ENCODE measurements at places on chromosomes 1 and 21.

DNA sequence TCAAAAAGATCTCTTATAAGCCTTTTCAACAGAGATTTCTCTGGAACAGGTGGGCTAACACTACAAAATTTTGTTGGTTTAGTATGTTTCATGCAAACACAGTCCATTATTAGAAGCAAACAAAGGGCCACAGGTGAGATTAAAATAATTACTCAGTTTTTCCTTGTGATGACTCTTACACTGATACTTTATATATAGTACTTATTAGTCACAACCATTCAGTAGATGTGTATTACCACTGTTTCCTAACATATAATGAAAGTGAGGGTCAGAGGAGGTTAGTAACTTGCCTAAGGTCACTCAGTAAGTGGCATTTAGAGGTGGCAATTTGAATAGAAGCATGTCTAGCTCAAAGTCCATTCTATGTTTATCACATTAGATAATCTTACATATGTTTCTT is 44.2 kb downstream of the CYYR1 start:
- DNase-seq, result no peak

DNA sequence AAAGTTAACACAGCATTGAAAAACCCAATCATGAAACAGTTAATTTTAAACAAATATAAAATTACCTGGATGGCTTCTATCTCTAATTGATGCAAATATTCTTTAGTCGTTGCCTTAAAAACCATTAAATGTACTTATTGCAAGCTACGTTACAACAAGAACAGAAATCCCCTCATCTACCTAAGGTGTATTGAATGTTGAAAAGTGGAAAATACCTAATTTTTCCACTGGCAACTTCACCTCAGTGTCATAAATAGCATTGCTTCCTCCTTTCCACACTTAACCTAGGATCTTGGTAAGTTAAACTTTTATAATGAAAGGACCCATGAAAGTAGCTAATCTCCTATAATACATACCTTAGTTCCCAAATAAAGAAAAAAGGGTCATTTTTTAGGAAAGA is 5.4 kb downstream of the GADD45A start:
- DNase-seq, result no peak

GRCh38 chr1:233638513-233638912 is 24.6 kb downstream of the KCNK1 start:
- DNase-seq, result no peak

DNA sequence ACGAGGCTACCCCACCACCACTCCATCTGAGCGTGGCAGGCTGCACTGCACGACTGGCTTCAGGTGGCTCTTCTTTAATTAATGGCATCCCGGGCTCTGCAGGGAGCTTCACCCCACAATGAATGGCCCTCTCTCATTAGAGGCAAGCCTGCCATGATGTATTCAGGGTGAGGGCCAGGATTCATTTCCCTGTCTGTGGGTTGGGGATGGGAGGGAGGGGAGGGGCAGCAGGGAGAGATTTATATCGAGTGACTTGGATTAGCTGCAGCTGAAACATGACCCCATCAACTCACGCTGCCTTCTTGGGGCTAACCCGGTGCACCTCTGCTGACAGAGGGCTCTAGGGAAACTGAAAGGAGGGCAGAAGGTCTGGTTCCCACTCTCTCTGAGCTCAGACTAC is 54.2 kb downstream of the ERI3 start:
- DNase-seq, result no peak

DNA sequence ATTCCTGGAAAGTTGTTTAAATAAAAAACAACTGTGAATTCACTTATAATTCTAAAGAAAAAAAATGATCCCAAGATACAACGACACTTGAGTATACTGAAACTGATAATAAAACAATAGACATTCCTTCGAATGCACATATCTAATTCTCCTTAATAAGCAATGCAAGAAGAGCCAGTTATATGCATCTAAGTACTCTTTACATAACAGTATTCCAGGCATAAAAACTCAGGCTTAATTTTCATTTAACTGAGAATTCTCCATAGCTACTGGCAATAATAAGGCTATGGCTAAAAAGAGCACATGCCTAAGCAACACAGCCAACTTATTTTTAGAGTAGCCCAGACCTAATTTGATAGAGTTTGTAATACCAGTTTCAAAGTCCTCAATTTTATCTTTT is 31.2 kb downstream of the SASS6 start:
- DNase-seq, result no peak

DNA sequence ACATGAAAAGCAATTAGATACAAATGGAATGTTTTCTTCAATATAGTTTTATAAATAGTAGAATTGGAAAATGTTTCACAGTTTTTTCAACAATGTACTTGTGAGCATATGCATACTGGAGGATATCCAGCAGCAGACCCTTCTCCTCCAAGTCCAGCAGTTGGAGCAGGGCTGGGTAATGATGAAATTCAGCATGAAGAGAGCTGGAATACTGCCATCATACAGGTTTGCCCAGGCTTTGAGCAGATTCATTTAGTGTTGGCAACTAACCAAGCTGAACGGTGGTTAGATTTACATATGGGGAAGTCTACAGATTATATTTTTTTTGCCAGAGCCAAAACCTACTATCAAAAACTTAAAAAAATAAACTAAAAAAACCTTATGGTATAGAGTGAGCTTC is 38.3 kb downstream of the WDR3 start:
- no peak for DNase-seq

DNA sequence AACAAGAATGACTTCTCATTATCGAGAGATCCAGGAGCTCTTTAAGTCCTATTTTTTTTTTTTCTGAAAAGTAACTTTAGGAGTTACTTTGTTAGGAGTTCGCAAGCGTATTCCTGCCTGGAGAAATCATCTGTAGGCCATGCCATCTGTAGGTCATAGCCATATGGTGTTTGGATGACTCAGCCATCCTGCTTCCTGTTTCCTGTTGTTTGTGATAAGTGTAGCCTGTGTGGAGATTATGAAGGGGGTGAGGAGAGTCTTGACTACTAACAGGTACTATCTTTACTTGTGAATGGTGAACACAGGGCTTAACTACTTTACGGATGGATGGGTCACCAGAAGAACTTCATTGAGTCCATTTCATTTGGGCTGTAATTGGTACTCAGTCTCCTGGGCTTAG is 327.2 kb downstream of the PTPRU start:
- no peak for DNase-seq

- peak; percentile 94 for DNase-seq
Measured at GRCh38 chr1:225653463-225654276, 747 bp upstream of the ENAH start.

DNA sequence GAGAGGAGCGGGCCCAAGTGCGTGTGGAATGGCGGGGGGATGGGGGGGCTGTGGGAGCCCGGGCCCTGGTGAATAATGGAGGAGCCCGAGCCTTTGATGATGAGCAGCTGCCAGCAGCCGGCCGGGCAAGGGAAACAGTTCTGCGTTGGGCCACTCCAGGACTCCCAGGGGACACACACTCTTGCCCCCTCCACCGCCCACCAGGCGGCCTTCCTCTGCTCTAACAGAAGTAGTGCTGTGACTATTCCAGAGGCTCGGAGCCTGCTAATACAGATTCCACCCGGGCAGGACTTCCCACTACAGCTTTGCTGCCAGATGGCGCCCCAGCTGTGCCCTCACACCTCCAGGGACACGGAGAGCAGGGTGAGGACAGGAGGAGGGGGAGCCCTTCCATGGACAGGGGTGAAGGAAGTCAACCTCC is 48.2 kb upstream of the LRP8 start:
- peak; percentile 81 for DNase-seq

GRCh38 chr21:15433091-15433490 is 296.7 kb upstream of the USP25 start:
- no peak for DNase-seq

DNA sequence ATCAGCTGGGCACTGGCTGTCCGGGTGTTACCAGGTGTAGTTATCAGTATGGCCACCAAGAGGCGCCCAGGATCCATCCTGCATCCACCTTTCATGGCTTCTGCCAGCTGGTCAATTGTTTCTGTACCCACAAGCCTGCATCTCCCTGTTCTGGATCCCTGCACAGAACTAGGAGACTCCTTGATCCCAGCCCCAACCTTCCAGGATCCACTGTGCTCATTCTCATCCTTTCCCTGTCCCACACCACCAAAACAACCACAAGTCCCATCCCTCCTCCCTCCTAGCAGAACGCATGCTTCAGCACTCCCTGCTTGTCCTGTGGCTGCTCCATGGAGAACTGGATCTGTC is 27.2 kb upstream of the FOXE3 start:
- DNase-seq, result no peak

- DNase-seq, result no peak
Measured at GRCh38 chr1:78142736-78143135, 97.0 kb downstream of the GIPC2 start.

DNA sequence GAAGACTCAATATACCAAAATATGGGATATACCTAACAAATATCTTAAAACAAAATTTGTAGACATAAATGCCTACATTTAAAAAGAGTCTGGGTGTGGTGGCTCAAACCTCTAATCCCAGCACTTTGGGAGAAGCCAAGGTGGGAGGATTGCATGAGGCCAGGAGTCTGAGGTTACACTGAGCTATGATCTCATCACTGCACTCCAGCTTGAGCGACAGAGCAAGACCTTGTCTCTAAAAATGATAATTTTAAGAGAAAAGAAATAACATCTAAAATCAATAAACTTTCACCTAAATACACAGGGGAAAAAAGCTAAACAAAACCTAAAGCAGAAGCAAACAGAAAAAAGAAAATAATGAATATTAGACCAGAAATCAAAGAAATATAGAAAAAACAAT is 102.7 kb upstream of the PBX1 start:
- DNase-seq, result no peak

GRCh38 chr21:39453571-39454179 is 1.9 kb downstream of the SH3BGR start:
- no peak for DNase-seq

GRCh38 chr1:151942882-151943281 is 33.6 kb upstream of the THEM4 start:
- no peak for DNase-seq

DNA sequence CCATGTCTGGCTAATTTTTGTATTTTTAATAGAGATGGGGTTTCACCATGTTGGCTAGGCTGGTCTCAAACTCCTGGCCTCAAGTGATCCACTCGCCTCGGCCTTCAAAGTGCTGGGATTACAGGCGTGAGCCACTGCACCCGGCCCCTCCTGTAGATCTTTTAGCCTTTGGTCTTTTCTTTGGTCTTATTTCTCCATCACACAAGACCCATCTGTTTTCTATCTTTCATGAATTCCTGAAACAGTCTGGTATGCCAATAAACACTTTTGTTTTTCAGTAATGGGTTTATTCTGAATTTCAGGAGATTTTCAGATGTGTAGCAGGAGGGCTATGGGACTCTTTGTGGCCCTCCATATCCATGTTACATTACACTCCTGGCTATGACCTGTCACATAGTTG is 23.2 kb downstream of the ERRFI1 start:
- no peak for DNase-seq

- DNase-seq, result no peak
Measured at GRCh38 chr1:231500666-231501065, 27.8 kb upstream of the TSNAX start.

DNA sequence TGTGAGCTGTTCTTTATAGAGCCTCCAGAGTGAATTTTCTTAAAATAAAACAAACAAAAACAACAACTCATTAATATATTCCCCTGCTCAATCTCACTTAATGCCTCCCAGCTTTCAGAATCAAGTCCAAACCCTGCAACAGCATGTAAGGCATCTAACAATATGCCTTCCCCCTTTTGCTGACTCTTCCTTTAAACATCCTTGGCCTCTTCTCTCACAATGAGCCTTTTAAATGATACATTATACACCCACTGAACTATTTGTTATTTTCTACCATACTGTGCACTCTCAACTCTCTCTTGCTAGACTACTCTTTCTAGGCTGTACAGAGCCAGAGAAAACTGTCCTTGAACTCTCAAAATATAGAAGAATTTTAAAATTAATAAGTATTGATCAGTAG is 115.2 kb upstream of the SNX7 start:
- no peak for DNase-seq

DNA sequence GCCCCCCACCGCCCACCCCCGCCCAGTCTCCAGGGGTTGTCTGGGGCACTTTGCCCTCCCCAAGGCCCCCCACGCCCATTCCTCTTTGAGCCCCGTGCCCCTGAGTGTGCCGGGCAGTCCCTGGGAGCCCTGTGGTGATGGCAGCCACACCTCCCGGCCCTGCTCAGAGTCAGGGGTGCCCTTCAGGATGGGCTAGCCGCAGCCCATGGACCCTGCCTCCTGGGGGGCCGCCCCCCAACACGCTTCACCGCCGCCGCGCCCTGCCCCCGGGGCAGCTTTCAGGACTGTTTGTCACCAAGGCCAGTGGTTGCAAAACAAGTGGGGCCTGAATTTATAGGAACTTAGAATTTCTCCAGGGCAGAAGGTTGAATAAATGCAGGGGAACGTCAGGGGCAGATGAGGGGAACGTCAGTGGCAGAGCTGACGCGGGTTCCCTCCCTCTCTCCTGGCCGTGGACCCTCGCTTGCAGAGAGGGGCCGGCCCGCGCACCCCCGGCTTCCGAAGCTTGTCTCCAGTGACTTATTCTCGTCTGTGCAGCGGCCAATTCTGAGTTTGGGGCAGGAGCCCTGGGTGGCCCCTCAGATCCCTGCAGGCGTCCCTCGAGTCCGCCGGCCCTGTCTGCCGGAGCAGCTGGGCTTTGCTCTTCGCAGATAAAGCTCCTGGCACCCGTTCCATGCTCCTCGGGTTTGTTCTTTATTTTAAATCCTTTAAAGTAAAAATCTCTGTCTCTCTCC is 41.2 kb upstream of the ADARB1 start:
- no peak for DNase-seq

GRCh38 chr21:41737651-41738324 is 29.1 kb downstream of the RIPK4 start:
- no peak for DNase-seq

GRCh38 chr21:28485301-28486022 is 507.2 kb downstream of the LTN1 start:
- no peak for DNase-seq

DNA sequence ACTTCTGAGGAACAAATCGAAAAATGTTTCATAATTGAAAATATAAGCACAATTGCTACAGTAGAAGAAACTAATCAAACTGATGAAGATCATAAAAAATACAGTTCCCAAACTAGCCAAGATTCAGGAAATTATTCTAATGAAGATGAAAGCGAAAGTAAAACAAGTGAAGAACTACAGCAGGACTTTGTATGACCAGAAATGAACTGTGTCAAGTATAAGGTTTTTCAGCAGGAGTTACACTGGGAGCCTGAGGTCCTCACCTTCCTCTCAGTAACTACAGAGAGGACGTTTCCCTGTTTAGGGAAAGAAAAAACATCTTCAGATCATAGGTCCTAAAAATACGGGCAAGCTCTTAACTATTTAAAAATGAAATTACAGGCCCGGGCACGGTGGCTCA is 30.6 kb downstream of the IFNAR1 start:
- no peak for DNase-seq

GRCh38 chr1:77406661-77407060 is 124.8 kb downstream of the AK5 start:
- DNase-seq, result no peak

GRCh38 chr1:25994402-25995150 is 3.3 kb downstream of the PAFAH2 start:
- DNase-seq, result no peak

- no peak for DNase-seq
Measured at GRCh38 chr1:93629101-93630059, 52.3 kb downstream of the BCAR3 start.

GRCh38 chr1:5221451-5221850 is 567.0 kb downstream of the AJAP1 start:
- peak; percentile 86 for DNase-seq
